ENCODE measurements at places on chromosomes 11 and 22.
A peak's percentile ranks its signal among the peaks of the same experiment; 100 is the strongest.

DNA sequence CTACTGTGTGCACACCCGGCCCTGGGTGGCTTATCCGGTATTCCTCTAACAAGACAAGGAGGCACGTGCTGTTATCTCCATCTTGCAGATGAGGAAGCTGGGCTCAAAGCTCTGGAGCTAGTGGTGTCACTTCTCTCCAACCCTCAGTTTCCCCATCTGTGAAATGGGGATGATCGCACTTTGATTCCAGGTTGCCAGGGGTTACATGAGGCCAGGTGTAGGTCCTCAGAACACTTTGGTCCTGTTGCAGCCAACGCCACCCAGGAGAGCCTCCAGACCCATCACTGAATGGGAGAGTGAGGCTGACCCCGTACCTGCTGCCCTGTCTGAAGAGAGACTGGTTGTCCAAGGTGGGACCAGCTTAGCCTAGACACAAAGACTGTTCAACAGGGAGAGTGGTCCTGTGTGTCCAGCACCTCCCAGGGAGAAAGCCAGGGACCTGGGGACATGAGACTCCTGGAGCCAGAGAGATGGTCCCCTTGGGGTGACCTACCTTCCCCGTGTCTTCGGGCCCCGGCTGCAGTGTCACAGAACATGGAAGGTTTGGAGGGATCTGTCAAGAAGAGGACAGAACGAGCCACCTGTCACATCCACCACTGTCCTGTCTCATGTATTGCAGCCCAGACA, 41.0 kb downstream of the TPBGL start:
- no peak for DNase-seq

DNA sequence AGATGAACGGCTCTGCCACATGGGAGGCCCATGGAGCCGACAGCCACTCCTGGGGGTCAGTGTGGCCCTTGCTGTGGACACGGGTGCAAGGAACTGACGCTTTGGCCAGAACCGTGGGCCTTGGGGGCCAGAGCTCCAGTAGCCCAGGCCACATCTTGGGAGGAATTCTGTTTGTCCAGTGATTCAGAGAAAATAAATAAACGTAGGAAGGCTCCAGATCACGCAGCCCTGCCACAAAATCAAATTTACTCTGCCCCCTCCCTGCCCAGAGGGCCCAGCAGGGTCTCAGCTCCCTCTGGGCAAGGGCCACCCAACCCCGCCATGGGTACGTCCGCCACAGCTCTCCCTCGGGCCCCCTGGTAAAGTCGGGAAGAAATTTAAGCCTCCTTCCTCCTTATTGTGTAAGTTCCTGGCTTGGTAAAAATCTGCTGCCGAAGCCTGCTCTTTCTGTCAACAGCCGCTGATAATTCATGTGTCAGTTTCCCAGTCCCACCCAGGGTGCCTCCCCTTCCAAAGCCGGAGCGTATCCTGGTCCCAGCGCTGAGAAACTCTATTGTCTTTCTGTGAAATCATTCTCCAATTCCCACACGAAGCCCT, 6.9 kb upstream of the MUC5AC start:
- no peak for DNase-seq

DNA sequence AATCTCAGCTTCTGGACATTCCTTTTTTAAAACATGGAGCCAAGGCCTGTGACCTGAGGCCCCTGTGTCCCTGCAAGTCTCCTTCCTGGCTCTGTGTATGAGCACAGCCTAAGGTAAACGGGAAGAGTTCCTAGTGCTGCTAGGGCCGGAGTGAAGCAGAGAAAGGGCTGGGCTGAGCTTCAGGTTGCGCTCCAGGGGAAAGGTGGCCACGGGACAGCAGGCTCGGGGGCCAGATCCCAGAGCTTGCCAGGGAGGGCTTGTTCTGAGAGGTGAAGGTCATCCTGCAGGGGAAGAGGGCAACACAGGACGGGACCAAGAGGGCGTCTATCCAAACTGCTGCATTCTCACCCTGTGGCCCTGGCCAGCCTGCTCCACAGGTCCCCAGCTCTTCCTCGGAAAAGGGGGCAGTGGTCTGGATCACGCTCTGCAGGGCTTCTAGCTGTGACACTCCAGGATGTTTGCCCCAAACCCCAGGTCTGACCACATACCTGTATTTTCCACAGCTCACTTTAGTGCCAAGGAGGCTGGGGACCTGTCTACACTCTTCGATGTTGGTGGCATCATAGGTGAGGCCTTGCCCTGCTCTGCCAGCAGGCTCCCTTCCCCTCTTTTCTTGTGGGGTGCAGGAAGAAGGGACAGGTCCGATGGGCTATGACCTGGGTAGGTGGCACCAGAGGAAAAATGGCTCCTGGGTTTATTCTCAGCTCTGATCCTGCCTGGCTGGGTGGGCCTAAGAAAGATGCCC, 20.4 kb downstream of the SLC37A2 start:
- DNase-seq: no peak

GRCh38 chr11:8369592-8370205, 106.0 kb upstream of the LMO1 start:
- DNase-seq: no peak

GRCh38 chr11:61112575-61112974, 10.3 kb downstream of the CD5 start:
- no peak for DNase-seq

GRCh38 chr11:28983780-28984179, 875.6 kb downstream of the METTL15 start:
- DNase-seq: no peak

DNA sequence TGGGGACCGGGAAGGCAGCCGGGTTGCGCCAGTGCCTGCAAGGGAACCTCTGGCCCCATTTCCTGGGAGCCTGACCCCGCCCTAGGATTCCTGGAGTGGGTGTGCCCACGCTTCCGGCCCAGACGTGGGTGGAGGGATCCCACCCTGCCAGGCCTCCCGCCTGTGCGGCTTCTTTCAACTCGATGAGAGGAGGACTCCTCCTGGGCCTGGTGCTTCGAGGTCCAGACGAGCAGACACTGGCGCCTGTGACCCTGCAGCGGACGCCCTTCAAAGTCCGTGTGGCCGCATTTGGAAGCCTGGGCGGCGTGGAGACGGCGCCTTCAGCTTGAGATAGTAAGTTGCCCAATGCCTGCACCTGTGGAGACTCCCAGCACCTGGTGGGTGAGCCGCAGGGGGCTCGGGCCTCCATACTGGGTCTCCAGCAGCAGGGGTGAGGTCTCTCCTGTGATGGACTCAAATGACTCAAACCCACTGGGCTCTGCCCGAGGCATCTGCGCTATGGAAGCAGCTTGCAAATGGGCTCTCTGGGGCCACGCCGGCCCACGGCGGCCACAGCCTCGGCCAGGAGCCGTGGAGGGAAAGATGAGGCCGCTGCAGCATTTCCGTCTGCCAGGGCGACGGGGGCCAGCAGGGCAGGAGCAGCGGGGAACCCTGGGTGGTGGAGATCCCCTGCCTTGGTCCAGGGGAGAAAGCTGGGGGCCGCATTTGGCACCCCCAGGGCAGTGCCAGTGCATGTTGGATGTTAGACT, 64.3 kb upstream of the PPARA start:
- no peak for DNase-seq

DNA sequence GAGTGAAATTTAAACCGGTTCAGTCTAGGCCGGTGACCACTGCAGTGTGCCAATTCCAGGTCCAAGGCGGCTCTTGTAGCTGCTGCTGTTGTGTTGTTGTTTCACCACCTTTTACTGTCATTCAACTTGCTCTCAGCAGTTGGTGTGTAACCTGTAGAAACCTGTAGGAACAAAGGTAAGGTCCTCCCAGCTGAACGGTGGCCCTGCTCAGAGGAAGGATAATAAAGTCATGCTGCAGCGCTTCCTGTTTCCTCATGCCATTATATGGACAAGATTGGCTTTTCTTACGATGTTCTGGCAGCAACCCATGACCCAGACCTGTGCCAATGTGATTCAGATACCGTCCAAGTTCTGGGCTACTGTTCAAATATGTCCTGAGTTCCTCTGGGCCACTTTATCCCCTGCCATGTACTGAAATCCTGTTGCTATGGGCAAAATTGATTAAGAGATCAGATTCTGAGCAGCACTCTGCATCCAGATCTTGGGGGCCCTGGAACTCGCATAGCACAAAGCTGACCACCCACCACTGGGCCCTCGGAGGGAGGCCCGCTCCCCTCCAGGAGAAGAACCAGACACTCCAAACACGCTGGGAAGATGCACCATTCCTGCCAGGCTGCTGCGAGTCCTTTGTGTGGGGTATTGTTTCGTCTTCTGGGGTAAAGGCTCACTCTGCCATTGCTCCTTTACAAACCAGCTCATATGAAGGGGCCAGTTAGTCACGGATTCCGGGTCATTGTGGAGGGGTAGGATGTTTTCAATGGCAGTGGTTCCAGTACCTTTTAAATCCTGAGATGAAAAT, 13.2 kb downstream of the FAM181B start:
- no peak for DNase-seq

GRCh38 chr22:38353142-38353629, 36.0 kb upstream of the CSNK1E start:
- DNase-seq: peak; percentile 81

GRCh38 chr22:22547692-22548300, 11.3 kb downstream of the PRAME start:
- DNase-seq: no peak

- no peak for DNase-seq
Measured at GRCh38 chr22:38870791-38871359, 1.1 kb downstream of the CBX6 start.

- DNase-seq: no peak
Measured at GRCh38 chr11:84899740-84900139, 727.4 kb downstream of the DLG2 start.

- no peak for DNase-seq
Measured at GRCh38 chr11:78230161-78230877, 41.6 kb downstream of the USP35 start.

DNA sequence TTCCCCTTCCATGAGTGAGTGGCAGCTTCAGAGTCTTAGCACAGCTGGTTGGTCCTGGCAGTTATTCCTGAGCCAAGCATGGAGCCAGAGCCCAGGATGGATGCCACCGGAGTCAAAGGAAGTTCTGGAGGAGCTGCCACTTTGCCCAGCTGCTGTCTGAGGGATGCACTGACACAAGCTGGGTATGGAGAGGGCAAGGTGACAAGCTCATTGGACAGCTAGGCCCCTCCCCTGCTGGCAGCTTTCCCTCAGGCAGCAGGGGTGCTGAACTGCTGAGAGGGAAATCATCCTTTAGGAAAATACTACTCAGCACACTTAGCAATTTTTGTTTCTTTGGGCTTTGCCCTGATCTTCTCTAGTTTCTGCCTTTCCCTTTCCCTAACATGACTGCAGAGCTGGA, 99.3 kb upstream of the SESN3 start:
- DNase-seq: no peak

DNA sequence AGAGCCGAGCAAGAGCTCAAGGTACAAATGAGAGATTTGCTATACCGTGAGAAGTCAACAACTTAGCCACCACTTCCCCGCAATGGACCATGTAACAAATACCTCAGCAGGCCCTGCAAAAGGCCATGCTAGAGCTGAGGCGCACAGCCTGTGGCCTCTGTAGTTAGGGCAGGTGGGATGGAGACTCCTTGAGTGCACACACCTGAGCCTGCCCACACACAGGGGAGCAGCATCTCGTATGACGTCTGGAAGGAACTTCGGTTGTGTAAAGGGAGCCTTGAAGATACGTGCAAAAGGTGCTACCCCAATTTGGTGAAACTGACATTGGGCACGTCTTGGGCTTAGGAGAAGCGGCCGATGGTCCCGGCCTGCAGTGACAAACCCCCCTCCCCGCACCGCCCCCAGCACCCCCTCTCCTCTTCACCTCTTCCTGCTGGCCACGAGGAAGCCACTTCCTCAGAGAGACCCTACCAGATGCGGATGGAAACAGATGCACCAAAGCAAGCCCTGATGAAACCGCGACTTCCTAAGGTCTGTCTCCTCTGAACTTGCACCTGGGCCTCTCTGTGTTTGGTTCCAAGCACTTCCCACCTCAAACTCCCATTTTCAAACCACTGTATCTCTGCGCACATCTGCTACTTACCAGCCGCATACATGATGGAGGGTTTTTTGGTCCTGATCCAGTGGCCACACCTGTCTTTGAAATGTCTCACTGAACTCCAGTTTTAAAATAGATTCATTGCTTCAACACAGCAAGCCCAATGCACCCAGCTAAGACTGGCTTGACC, 10.6 kb downstream of the CDPF1 start:
- DNase-seq: no peak

DNA sequence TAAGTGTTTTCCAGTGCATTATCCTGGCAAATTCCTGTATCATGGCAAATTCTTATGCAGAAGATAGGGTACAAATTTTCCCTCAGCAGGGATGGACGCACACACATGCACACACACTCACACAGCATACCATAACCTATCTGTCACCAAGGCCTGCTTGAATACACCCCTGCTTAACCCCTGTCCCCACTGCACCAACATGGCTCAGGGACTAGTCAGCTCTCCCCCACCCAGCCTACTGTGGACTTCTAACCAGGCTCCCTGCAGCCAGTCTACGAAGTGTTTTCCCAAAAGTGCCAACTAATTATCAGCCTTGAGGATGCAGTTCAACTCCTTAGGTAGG, 63.1 kb downstream of the RAB30 start:
- no peak for DNase-seq

DNA sequence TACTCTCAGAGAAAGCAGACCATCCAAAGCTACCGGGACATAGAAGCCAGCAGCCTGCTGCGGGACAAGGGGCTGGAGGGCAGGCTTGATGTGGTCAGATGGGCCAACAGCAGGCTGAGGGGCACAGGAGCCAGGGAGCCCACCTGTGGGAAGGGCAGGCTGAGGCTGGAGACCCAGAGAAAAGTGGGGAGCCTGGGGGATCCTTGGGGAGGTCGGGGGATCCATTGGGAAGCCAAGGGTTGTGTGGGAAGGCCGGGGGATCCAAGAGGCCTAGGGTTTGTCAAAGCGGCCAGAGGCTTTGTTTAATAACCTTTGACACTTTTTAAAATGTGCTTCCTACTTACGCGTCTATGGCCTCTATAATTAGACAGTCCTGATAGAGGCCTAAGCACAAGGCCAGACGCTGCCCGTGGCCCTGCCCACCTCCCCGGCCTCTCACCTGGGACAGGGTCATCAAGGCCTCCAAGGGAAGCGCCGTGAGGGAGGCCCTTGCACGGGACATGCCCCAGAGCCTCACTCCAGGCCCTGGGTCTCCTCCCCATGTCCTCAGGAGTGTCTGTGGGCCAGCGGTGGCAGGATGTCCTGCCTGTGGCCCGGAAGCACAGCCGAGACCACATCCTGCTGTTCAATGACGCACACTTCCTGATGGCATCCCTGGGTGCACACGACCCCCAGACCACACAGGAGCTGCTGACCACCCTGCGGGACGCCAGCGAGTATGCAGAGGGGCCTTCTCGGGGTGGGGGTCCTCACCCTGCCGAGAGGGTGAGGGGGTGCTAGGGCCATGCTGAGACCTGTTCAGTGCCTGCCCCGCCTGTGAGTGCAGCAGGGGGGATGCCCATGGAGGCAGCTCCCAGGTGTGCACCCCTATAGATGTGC, 8.6 kb upstream of the GTSE1 start:
- DNase-seq: peak; percentile 74

- no peak for DNase-seq
Measured at GRCh38 chr11:36364551-36365325, 68.7 kb downstream of the PRR5L start.

- DNase-seq: no peak
Measured at GRCh38 chr22:49886346-49887063, 31.7 kb downstream of the ALG12 start.

- no peak for DNase-seq
Measured at GRCh38 chr11:3359092-3359824, 19.7 kb downstream of the ZNF195 start.

All from Karpas-422 (cell line).